ENCODE measurements at places on chromosomes 5 and 9.

GRCh38 chr5:61496446-61496845 lies 164.4 kb downstream of the ZSWIM6 start:
- DNase-seq: peak; percentile 95

- DNase-seq: no peak
These were observed 842 bp downstream of the TMED7 start for GRCh38 chr5:115624994-115625393.

DNA sequence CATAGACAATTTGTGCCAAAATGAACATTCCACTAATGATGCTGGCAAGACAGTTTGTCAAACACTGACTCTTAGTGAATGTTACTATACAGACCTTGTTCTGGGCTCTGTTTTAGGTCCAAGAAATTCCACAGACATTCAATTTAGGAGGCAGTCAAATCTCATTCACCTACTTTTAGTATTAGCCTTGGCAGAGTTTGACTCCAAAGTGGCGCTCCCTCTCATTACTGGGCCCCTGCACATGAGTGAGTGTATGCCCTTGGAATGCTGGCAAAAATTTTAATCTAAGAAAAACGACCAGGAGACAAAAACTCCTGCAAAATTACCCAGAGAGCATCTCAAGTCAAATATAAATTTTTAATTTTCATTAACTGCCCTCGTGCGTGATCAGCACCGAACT lies 94.9 kb upstream of the SLC27A6 start:
- DNase-seq: no peak

GRCh38 chr5:31194468-31194813 lies 955 bp downstream of the CDH6 start:
- DNase-seq: no peak

DNA sequence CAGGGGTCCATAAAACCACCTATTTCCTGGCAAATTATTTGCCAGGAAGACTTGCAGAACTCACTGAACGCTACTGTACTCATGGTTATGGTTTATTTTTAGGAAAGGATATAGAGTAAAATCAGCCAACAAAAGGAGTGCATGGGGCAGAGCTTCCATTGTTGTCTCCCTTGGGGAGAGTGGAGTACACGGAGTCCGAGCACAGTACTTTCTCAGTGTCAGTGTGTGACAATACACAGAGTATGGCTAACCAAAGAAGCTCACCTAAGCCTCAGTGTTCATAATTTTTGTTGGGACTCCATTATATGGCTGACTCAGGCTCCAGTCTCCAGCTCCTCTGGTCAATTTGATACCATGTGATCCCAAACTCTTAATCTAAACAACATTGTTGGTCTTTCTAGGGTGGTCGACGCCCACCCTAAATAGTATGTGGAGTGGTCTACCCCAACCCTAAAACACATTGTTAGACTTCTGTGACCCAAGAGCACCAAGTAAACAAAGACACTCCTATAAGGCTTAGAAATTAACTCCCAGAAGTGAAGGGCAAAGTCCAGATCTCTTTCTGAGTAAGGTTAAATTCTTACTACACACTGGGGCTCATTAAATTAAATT lies 74.9 kb downstream of the SLC44A1 start:
- DNase-seq: no peak
